ENCODE measurements at places on chromosomes 2 and 18.

GRCh38 chr2:109613081-109613921 lies 465 bp downstream of the SEPTIN10 start:
- peaks cover 47% of the 10 kb centered on the region for H3K4me1 ChIP-seq
- peak overlapping the region; percentile 81 for H3K4me3 ChIP-seq
- no peaks in the 10 kb centered on the region for H3K27me3 ChIP-seq

- H3K4me1 ChIP-seq: peaks cover 17% of the 10 kb centered on the region
- DNase-seq: no peak
- H3K4me3 ChIP-seq: no peak overlapping the region
- H3K27ac ChIP-seq: no peak overlapping the region
- peaks cover 5% of the 10 kb centered on the region for H3K36me3 ChIP-seq
Measured at GRCh38 chr2:203279288-203279687, 40.5 kb downstream of the CYP20A1 start.

DNA sequence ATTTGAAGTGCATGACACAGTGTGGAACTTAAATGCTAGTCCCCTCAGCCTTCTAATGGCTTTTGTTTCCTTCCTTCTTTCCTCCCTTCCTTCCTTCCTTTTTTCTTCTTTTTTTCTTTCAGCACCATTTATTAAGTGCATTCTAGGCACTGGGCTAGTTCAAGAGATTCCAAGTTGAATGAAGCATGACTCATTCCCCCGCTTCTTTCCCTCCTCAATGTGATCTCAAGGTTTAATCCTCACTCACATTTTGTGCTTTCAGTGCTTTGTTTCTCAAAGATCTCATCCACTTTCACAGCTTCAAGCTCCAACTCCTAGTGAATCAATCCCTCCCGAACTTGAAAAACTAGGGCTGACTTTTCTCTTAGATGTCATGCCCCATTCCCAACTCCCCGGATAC lies 90.1 kb downstream of the LBH start:
- H3K27me3 ChIP-seq: no peaks in the 10 kb centered on the region
- H3K4me3 ChIP-seq: no peak overlapping the region
- H3K36me3 ChIP-seq: no peaks in the 10 kb centered on the region
- H3K4me1 ChIP-seq: no peaks in the 10 kb centered on the region
- no peak overlapping the region for H3K27ac ChIP-seq

- no peaks in the 10 kb centered on the region for H3K4me1 ChIP-seq
- no peaks in the 10 kb centered on the region for H3K27me3 ChIP-seq
- no peak overlapping the region for H3K4me3 ChIP-seq
- no peaks in the 10 kb centered on the region for H3K36me3 ChIP-seq
Measured at GRCh38 chr18:58838946-58839345, 25.7 kb upstream of the ZNF532 start.

DNA sequence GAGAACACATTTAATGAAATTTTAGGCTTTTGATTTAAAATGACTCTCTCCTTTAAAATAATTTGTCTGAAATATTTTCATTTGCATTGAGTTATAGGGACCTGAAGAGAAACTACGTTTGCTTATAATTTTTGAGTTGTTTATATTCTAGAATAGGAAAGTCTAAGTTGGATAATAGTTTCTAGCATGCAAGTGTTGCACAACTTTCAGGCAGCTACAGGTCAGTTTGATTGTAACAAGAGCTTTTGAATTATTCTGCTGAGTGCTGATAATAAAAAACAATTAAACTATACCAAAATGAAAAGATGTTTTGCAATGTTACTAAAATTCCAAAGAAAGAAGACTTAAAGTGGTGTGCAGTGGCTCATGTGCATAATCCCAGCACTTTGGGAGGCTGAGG lies 71.0 kb downstream of the PDE1A start:
- H3K4me3 ChIP-seq: no peak overlapping the region
- no peak overlapping the region for H3K27ac ChIP-seq
- no peak for DNase-seq

DNA sequence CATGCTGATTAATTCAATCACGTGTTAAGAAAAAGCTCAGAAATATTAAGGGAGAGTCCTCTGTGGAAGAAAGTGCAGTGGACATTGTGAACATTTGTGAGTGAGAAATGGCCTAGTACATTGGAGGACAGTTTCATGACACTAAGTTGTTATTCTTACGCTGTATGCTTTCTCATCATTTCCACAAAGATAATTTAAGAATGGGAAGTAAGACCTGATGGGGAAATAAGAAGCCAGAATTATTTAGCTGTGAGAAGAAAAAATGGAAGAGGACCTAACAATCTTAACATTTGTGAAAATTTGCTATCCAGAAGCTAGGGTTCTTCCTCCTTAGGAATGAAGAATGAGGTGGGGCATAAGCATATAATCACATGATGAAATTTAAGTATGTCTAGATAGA lies 15.2 kb upstream of the RAPH1 start:
- H3K27ac ChIP-seq: no peak overlapping the region
- no peak for DNase-seq
- no peak overlapping the region for H3K4me3 ChIP-seq
- no peaks in the 10 kb centered on the region for H3K36me3 ChIP-seq
- H3K4me1 ChIP-seq: no peaks in the 10 kb centered on the region
- no peaks in the 10 kb centered on the region for H3K27me3 ChIP-seq

DNA sequence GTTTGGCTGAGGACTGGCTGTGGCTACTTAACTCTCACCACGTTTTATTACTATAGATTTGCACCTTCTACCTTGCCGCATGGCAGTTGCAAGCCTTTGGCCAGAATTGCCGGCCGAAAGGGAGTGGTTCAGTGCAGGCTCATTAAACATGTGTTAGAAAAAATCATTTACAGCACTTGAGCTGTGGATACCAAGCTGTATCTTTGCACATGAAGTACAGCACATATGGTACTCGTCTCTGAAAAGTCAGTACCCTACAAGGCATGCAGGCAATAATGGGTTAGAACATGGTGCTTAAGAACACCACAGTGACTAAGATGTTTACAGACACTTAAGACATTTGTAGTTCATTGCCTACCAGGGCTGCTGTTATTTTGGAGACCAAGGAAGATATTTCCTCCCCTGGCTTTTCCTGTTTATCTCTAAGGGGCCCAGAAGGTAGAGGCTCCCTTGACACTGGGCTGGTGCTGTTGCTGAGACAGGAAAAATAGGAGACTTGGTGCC lies 103.1 kb downstream of the ZNF532 start:
- DNase-seq: peak; percentile 27
- H3K36me3 ChIP-seq: no peaks in the 10 kb centered on the region
- H3K4me3 ChIP-seq: no peak overlapping the region
- no peaks in the 10 kb centered on the region for H3K27me3 ChIP-seq

DNA sequence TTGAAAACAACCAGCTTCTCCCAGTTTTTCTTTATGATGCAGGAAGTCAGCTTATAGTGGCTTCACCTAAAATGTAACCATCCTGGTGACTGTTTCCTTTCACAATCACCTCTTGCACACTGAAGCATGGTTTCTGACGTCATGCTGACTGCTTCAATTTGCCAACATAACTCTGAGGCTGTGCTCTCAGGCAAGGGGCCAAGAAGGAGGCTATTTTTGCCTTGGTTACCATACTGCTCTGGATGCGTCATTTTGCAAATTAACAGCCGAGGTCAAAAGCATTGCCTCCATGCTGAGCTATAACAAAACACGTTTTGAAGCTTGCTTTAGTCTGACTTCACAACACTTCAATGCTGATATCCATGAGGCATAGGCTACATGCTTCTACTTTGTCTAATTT lies 397.8 kb downstream of the METTL4 start:
- DNase-seq: peak; percentile 33
- H3K36me3 ChIP-seq: no peaks in the 10 kb centered on the region
- H3K4me3 ChIP-seq: no peak overlapping the region
- H3K27me3 ChIP-seq: no peaks in the 10 kb centered on the region

GRCh38 chr2:8355102-8355859 lies 326.6 kb upstream of the ID2 start:
- H3K36me3 ChIP-seq: no peaks in the 10 kb centered on the region
- no peaks in the 10 kb centered on the region for H3K4me1 ChIP-seq
- no peak overlapping the region for H3K27ac ChIP-seq
- H3K27me3 ChIP-seq: no peaks in the 10 kb centered on the region
- DNase-seq: no peak
- no peak overlapping the region for H3K4me3 ChIP-seq

Data from endothelial cell of umbilical vein (primary cell).